Muscle of leg (tissue), 16 donors: ENCODE measurements at places on chromosomes 1 and 21. TPM values are rescaled to one million over a fixed set of nuclear protein-coding genes. Genes with fewer than 3 reads are reported as not detected.

DNA sequence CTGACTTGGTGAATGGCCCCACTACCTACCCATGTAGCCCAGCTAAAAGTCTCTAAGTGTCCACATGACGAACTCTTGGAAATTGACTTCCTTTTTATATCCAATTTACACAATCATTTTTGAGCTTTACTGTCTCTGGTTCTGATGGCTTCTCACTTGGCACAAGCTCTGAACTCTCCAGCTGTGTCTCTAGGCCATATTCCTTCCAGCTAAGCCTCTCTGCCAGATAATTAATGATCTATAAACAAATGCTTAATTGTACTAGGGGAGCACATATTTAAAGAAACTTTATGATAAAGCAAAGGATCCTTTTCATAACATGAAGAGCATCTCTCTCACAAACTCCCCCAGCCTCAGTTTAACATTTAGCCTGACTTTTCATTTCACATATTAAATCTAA, 16.3 kb upstream of the BEND5 start:
- no peak for DNase-seq

GRCh38 chr1:65762081-65762862, 30.4 kb upstream of the PDE4B start:
- DNase-seq = no peak

GRCh38 chr1:12745126-12745991, 641 bp upstream of the CFAP107 start:
- DNase-seq = no peak

DNA sequence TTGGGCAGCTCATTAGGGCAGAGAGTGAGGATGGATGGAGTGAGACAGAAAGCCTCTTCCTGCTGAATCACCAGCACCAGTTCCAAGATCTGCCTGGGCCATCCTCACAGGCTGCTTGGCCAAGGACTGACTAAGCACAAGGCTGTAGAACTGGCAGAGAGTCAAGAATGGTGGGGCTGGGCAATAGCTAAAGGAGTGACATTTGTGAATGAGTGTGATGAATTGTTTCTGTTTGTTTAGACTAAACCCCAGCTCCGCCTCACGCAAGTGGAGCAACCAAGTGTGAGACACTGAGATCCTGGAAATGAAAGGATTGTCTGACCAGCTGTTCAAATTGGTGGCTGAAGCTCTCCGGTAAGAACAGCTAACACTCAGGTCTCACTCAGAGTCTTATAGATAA, 38.6 kb downstream of the BRINP2 start:
- peak; percentile 81 for DNase-seq

DNA sequence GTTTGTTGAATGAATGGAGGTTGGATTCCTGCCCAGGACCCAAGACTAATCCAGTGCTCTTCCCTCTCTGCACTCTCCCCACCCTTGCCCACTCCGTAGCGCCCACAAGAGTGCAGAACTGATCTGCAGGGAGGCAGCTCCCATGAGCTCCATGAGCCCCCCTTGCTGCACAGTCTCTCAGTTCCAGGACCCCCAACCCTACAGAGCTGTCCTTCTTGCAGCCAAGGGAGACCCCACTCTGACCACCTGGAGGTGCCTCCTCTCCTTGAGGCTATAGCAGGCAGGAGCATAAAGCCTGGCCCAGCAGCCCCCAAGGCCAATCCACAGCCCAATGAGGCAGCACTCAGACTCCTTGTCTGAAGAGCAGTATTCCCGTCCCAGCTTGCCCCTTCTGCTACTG, 209.2 kb upstream of the ZC3H12A start:
- DNase-seq = no peak

GRCh38 chr1:20486457-20487235, 636 bp upstream of the CAMK2N1 start:
- peak; percentile 75 for DNase-seq

DNA sequence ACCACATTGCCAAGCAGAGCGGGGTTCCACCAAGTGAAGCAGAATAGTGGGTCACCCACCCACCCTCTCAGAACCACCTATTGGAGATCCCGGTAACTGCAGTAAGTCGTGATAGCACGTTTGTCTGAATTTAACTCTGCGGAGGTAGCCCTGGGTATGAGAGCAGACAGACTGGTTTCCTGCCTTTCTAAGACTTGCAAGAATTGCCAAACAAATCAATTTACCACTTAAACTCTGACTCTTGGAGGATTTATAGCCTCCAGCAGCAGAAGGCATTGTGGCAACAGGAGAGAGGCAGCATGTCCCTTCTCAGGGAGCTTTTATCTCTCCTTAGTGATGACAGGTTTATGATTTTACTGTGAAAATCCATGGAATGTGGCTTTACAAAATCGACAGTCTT, 287.9 kb upstream of the FMN2 start:
- DNase-seq = no peak

DNA sequence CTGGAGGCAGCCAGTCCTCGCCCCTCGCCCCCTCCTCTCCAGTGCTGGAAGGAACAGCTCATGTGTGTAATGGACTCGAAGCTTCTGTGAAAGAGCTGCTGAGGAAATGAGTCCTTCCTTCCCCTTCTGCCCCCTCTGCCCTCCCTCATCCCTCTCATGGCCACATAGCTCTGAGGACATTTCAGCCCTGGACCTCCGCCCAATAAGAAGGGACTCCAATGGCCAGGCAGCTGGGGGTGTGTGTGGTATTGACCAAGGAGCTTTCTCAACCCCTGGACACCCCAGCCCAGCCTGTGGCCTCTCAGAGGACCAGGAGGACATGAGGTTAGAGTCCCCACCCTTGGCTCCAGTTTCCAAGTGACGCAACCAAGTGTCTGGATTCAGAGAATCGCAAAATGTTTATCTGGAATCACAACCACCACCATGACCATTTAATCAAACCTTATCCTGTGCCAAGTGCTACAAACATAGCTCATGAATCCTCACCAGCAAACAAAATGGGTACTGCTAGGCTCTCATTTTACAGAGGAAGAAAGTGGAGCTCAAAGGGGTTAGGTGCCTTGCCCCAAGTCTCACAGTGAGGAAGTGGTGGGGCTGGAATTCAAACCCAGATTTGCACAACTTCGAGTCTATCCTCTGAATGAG, 47.8 kb upstream of the ECE1 start:
- DNase-seq = peak; percentile 94

GRCh38 chr21:45525910-45526306, 16.3 kb downstream of the SLC19A1 start:
- no peak for DNase-seq

DNA sequence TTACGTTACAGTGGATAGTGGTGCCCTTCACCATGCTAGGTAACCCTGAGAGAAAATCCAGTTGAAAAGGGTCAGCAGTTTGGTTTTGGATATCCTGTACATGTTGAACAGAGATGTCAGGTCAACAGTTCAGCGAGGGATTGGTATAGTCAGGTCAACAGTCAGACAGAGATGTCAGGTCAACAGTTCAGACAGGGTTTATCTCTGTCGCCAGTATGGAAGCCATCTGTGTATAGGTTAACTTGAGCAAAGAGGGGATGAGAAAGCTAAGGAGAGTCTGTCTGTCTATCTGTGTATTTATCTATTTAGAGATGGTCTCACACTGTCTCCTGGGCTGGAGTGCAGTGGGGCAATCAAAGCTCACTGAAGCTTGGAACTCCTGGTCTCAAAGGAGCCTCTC, 17.7 kb downstream of the DHDDS start:
- DNase-seq = no peak

DNA sequence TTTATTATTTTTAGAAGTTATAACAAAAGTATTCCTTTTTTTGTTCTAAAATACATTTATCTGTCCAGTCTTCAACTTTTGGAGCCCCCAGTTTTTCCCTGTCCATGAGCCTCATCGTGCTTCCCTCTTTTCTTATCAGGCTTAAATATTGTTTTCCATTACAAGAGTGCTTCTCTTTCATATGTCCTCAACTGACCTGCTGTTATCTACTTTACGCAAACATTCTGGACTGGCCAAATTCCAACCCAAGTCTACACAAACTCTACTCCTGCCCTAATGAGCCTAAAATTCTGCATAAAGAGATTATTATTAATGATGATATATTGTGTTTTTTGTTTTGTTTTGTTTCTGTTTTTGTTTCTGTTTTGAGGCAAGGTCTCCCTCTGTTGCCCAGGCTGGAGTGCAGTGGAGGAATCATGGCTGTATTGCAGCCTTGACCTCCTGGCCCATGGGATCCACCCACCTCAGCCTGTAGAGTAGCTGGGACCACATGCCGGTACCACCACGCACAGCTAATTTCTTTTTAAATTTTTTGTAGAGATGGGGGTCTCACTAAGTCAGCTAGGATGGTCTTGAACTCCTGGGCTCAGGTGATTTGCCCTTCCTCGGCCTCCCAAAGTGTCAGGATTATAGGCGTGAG, 318.8 kb upstream of the NEGR1 start:
- no peak for DNase-seq

DNA sequence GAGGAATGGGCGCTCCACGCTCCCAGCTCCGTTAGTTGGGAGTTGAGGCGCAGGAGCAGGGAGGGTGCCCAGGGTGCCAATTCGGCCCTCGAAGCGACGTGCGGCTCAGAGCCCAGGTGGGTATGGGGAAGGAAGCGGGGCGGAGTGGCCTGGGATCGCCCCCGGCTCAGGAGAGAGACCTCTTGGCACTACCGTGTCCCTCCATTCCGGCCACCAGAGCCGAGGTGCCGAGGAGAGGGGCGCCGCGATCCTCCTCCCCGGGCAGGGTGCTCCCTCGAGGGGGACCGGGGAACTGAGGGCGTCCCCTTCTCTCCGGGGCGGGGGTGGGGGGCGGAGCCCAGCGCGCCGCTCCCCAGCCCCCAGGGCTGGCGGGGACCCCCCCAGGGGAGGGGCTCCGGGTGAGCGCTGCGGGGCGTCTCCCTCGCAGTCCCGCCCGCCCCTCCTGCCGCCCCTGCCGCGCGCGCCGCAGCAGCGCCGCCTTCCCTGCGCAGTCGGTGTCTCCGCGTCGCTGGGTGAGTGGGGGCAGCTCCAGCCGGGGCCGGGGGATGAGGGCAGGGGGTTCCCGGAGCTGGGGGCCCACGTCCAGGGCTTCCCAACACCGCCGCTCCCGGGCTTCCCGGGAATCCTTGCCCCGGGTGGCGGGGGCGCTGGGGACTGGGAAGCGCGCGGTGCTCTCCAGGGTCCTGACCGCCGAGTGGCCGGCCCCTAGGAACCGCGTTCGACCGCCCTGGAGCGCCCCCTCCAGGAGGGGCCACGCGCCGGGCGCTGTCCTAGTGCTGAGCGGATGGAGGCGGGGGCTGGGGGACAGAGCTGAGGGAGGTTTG, at the start of gene HPCA:
Gene HPCA, plus strand, starts transcription at position 488 of the 824 bp plus-strand sequence. CDS start 2,408 bp downstream, outside the sequence.
- DNase-seq = peak; percentile 71

DNA sequence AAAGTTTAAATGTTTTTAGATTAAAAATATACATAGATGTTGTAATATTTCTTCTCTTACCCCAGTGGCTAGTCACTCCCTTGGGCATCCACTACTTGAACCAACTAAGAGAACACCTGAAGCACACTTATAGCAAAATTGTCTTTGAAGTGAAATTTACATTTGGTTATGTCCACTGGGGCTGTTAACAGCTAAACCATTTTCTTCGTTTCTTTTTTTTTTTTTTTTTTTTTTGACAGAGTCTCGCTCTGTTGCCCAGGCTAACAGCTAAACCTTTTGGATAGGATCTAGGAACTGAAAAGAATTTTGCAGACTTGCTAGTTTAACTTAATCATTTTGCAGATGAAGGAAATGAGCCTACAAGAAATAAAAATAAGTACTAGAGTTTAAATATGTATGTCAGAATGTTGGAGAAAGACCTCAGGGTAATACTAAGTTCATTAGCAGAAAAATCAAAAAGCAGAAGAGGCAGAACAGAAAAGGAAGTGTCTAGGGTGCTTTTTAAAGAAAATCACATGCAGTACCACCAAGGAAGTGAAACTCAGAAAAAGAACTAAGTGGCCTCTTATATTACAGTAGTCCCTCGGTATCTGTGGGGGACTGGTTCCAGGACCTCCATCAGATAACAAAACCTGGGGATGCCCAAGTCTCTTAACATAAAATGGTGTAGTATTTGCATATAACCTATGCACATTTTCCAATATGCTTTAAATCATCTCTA, 11.8 kb downstream of the DRAM2 start:
- DNase-seq = peak; percentile 68

GRCh38 chr1:202967684-202968281, 726 bp upstream of the CYB5R1 start:
- peak; percentile 31 for DNase-seq

DNA sequence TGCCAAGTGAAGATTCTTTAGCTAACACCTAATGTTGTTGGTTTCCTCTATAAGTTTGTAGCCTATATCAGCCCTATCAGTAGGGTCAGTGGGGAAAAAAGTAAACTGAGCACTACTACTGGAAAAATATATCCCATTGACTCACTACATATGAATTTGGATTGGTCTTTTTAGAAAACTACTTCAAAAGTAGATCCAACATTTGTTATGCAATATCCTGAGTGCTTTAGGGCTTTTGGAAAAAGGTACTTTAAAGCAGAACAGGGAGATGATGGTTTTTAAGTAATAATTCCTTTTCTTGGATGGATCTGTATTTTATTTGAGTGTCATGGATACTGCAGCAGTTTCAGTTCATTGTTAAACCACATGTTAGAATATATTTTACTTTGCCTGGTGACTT, 7.1 kb downstream of the C1orf21 start:
- peak; percentile 90 for DNase-seq

- no peak for DNase-seq
Measured at GRCh38 chr1:44609412-44609767, 64.9 kb downstream of the TMEM53 start.

DNA sequence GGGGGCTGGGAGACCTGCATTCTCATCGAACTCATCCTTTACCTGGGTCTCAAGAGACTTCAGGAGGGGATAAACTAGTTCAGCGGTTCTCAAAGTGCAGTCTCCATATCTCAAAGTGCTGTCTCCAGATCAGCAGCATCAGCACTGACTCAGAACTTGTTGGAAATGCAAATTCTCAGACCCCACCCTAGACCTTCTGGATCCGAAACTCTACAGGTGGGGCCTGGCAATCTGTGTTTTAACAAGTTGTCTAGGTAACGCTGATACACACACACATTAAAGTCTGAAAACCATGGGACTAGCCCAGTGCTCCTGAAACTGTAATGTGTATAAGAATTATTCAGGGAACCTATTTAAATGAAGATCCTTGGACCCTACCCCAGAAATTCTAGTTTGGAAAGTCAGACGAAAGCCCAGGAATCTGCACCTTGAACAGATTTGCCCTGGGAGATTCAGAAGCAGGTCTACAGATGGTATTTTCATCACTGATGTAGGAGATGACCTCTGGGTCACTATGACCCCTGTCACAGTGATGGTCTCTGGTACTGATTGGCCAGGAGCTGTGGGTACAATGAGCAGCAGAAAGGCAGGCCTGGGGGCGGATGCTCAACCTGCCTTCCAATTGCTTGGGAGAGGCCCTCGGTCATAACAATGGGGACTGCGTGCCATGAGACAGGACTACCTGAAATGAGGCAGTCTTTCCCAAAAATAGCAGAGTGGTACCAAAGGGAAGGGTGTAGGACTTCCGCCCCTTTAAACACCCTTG, 127.2 kb downstream of the FAM78B start:
- DNase-seq = no peak

DONSON gene
- polyA plus RNA-seq = 19.8 TPM

MIA3 gene
- 60.8 TPM for polyA plus RNA-seq

CFAP141 gene
- polyA plus RNA-seq = not detected

BACE2 gene
- 30.7 TPM for polyA plus RNA-seq

MAP3K21 gene
- polyA plus RNA-seq = 0.25 TPM

GJB5 gene
- 3.2 TPM for polyA plus RNA-seq

DMRTA2 gene
- polyA plus RNA-seq = 0.12 TPM
